Occipital lobe (tissue), 3 donors: ENCODE measurements at places on chromosomes 7 and 10.
A peak's percentile ranks its signal among the peaks of the same experiment; 100 is the strongest.

DNA sequence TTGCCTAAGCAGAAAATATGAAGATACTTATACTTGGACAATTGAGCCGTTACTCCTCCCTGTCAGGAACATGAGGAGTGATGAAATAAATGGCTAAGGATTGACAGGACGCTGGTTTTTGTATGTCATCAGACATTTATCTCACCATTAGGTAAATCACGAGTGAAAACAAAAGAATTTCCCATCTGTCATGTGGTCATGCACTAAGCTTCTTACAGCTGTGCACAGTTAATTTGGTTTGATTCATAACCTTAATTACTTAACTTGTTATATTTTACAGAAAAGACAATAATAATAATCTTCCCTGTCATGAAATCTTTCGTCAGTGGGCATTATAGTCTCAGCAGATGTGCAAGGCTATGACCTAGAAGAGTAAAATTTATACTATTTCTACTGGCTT is 266.5 kb downstream of the HGF start:
- DNase-seq: no peak

DNA sequence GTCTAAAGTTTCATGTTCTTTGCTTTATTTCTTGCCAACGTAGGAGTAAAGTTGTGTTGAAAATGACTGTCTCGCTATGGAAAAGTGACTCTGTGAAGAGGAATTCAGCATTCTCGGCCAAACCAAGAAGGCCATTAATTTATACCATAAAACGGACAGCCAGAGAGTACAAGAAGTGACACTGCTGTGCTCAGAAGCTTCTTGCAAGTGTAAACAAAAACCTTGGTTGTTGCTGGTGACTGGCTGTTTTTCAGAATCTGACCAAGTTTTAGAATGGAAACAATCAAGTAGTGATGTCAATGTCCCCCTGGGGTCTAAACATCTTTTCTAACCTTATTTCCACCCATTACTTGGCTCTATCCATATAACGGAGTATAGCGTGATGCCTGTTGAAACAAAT is 201.9 kb downstream of the INHBA start:
- no peak for DNase-seq

GRCh38 chr10:1605999-1606940 is 131.1 kb downstream of the ADARB2 start:
- no peak for DNase-seq

- no peak for DNase-seq
These were observed 14.2 kb downstream of the DNAJC9 start for GRCh38 chr10:73232887-73233286.

DNA sequence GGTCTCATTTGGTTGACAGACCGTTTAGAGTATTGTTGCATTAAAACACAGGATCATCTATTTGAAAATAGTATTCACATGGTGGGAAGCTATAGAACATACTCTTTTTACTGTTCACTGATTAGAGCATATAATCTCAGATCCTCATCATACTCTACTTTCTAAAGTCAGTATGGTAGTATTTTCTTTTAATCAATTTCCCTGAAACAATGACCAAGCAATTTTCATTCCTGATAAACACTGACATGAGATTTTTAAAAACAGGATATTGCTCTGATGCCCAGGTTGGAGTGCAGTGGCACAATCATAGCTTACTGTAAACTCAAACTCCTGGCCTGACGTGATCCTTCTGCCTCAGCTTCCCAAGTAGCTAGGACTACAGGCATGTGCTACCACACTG is 63.9 kb downstream of the PTPN12 start:
- no peak for DNase-seq

DNA sequence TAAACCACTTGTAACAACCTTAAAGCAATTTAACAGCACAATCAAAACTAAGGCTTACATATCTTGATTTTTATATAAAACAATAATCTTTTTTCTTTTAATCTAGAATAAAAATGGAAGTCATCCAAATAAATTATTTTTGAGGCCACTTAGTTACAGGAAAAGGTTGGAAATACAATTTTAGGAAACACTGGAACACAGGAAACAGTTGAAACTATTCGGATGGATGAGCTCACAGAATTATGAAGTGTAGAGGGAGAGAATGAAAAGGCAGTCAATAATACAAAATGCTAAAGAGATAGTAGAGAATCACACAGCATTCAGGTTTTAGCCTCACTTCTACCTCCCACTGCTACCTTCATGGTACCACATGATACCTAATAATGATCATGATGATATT is 124.2 kb downstream of the SEMA3D start:
- DNase-seq: no peak

DNA sequence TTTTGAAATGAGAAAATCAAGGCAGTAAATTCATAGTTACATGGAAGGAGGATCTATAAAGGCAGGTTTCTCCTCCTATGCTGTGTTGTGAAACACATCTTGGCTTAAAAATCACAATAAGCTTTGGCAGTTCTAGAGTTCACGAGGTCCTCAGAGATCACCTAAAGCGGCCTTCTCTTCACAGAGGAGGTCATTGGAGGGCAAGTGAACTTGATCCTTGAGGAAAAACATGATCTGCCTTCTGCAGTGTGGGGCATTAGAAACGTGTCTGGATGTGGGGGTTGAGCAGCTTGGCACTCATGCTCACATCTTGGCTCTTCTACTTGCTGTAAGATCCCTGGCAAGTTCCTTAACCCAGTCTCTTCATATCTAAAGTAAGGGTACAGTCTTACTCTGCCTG is 96.1 kb upstream of the BMPER start:
- no peak for DNase-seq

DNA sequence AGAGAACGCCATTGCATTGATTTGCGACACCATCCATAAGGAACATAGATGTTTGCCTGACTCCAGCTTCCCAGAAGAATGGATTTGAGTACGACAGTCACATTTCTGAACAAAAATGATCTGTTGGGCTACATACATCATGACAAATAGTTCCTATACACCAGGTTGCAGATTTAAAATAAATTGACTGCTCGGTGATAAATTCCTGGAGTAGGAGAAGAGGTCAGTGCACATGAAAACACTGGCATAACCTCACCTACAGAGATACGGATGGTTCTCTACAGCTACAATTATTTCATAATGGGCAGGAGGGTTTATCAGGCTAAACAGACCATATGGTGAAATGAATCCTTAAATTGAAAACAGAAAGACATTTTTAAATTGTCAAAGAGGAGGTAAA is 316.5 kb upstream of the ADARB2 start:
- DNase-seq: no peak

DNA sequence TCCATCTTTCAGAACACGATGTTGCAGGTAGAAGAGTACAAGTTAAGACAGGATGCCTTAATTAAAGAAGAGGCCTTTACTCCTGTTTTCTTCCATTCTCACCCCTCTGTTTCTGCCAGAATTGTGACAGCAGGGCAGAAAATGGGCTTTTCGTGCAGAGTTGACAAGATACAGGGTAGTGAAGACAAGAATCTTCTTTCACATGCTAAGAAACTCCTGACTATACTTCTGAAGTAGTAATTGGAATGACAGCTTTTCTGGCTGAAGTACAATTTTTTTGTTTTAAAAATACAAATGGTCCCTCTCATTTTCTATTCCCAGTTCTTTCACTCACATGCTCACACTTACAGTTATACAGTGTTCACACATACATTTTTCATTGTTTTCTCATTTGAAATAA is 22.1 kb downstream of the HDAC9 start:
- DNase-seq: no peak

- DNase-seq: no peak
These were observed 102.1 kb upstream of the PDGFA start for GRCh38 chr7:621572-622285.

- no peak for DNase-seq
These were observed 63.5 kb downstream of the PRKAG2 start for GRCh38 chr7:151813445-151813844.

- DNase-seq: no peak
These were observed 164.7 kb downstream of the ACTR3B start for GRCh38 chr7:152924238-152924637.

DNA sequence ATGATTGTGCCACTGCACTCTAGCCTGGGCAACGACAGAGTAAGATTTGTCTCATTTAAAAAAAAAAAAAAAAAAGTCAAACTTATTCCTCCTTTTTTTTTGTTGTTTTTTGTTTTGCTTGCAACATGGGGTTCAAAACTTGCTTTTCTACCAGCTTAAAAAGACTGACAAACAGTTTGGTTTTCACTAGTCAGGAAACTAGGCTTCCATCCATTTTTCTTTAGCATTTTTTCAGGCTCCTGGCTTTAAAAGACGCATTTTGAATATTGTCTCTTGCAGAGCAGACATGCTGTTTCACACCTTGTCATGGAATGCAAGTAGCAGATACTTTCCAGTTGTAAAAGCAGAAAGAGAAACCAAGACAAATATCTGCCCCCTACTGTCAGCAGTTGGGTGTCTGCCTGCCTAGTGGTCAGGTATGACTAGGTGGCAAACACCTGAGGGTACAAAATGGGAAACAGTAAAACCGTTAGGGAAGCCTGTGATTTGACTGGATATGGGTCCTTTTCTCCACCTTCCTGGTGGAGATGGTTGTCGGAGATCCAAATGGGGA is 139.9 kb downstream of the CCDC71L start:
- DNase-seq: no peak

- DNase-seq: no peak
These were observed 161.4 kb upstream of the MDFIC start for GRCh38 chr7:114760477-114760876.

- no peak for DNase-seq
These were observed 13.4 kb downstream of the WDFY4 start for GRCh38 chr10:48697821-48698764.

GRCh38 chr7:141872931-141873330 is 31.6 kb upstream of the PRSS37 start:
- DNase-seq: no peak

- no peak for DNase-seq
These were observed 1.1 kb downstream of the WASL start for GRCh38 chr7:123747620-123748141.

GRCh38 chr7:265192-265997 is 24.6 kb upstream of the FOXL3 start:
- no peak for DNase-seq

GRCh38 chr10:57018452-57018851 is 657.4 kb upstream of the ZWINT start:
- DNase-seq: no peak

DNA sequence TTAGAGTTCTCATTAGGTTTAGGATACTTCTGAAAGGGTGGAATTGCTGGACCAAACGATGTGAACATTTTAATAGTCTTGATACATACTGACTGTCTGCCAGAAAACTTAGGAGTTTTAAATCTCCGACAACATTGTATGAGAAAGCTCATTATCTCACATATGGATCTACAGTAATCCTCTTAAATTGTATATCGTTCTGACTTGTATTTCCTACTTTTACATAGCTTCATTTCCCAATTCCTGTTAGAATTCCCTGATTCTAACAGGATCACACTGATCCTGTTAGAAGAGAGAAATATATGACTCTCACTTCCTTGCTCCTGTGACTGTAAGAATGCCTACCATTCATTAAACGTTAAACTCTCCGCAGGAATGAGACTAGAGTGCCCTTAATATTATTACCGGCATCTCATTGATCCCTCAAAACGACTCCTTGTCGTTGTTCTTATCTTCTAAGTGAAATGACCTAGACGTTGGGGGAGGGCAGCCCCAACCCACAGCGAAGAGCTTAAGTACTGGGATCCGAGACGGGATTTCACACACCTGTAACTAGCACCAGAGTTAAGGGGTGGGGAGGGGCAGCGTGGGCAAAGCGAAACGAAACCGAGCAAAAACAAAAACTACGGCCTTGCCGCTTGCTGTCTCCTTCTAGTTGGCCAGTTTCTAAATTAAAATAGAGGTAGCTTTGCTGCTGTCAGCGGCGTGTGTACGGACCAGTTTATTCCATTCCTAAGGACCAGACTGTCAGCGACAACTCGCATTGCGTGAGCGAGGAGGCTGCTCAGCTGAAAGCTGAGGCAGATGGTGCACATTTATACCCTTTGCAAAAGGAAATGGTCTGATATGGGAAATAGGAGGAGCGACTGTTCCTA is 678 bp upstream of the TMEM106B start:
- peak; percentile 15 for DNase-seq

- DNase-seq: no peak
These were observed 308.3 kb upstream of the IGFBP3 start for GRCh38 chr7:46229409-46229808.

- DNase-seq: no peak
These were observed 60.8 kb downstream of the NRCAM start for GRCh38 chr7:108395426-108395825.

- DNase-seq: no peak
These were observed 302.8 kb downstream of the ADRA2A start for GRCh38 chr10:111379534-111380187.

DNA sequence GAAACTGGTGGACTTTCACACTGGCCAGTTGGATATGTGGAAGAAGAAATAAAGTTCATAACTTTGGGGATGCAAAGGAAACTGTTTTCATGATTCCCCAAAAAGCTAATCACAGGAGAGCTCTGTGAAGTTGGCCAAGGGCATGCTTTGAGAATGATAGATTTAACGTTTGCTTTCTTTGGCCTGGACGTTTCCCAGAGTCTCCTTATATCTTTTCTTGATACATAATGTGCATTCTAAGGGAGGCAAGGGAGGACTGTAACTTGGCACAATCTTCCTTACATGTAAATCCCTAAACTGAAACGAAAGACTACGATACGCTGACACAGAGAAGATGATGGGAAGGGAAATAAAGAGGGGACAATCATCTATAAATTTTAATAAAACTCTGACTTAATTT is 176.5 kb upstream of the INHBA start:
- DNase-seq: no peak

- no peak for DNase-seq
These were observed 145.1 kb downstream of the PLXDC2 start for GRCh38 chr10:19961076-19962053.

- no peak for DNase-seq
These were observed 17.0 kb downstream of the SORCS3 start for GRCh38 chr10:104658067-104658466.

DNA sequence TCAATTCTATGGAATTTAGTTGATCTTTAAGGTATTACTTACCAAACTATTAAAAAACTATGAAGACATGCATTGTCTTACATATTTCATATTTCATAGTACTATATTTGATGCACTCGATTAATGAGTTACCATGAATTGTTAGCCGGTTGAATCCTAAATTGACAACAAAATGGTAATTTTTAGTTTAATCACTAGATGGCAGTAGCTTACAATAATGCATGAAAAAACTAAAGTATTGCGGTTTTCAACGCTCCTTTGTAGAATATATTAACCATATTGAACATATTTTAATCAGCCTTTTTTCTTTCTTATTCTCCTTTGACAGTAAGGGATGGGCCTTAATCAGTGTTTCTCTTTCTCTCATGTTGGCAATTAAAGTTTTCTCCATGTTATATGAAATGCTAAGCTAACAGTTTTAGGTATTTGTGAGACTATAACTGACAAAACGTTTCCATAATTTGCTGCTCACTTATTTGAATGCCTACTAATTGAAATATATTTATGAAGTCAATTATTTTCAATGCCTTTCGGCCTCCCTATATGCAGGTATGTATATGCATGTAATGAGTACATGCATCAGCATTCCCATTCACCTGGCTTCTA is 48.5 kb upstream of the ARL4A start:
- no peak for DNase-seq

- DNase-seq: no peak
These were observed 11.0 kb upstream of the PDCD4 start for GRCh38 chr10:110860576-110861241.

- DNase-seq: no peak
These were observed 114.4 kb upstream of the SVIL start for GRCh38 chr10:29749150-29749549.

GRCh38 chr7:130734815-130735716 is 1.1 kb upstream of the KLF14 start:
- no peak for DNase-seq
